ENCODE measurements at places on chromosomes 11 and 22. TPM values are rescaled to one million over a fixed set of nuclear protein-coding genes. Genes with fewer than 3 reads are reported as not detected.

GRCh38 chr11:27124514-27125264 is 84.1 kb downstream of the BBOX1 start:
- H3K4me1 ChIP-seq = no peaks in the 10 kb centered on the region
- no peak overlapping the region for H3K27ac ChIP-seq
- H3K27me3 ChIP-seq = no peaks in the 10 kb centered on the region
- DNase-seq = no peak
- H3K36me3 ChIP-seq = no peaks in the 10 kb centered on the region

- no peaks in the 10 kb centered on the region for H3K36me3 ChIP-seq
- no peak overlapping the region for H3K27ac ChIP-seq
- no peak overlapping the region for H3K4me3 ChIP-seq
- no peaks in the 10 kb centered on the region for H3K4me1 ChIP-seq
- H3K27me3 ChIP-seq = no peaks in the 10 kb centered on the region
Measured at GRCh38 chr11:28999620-29000019, 891.4 kb downstream of the METTL15 start.

- H3K36me3 ChIP-seq = no peaks in the 10 kb centered on the region
- H3K4me3 ChIP-seq = no peak within 1 kb of the TSS
- peaks cover 58% of the 10 kb centered on the region for H3K27me3 ChIP-seq
- peaks cover 34% of the 10 kb centered on the region for H3K4me1 ChIP-seq
- DNase-seq = no peak
- H3K27ac ChIP-seq = no peak within 1 kb of the TSS
Measured at GRCh38 chr11:65786786-65787636, at the start of gene OVOL1. Gene OVOL1, plus strand, starts transcription at chr11:65787063. Its CDS starts 311 bp downstream, at chr11:65787374.

- no peak overlapping the region for H3K4me3 ChIP-seq
- H3K27me3 ChIP-seq = no peaks in the 10 kb centered on the region
- DNase-seq = no peak
- peaks cover 58% of the 10 kb centered on the region for H3K36me3 ChIP-seq
Measured at GRCh38 chr11:12219757-12220156, 109.4 kb downstream of the MICAL2 start.

DNA sequence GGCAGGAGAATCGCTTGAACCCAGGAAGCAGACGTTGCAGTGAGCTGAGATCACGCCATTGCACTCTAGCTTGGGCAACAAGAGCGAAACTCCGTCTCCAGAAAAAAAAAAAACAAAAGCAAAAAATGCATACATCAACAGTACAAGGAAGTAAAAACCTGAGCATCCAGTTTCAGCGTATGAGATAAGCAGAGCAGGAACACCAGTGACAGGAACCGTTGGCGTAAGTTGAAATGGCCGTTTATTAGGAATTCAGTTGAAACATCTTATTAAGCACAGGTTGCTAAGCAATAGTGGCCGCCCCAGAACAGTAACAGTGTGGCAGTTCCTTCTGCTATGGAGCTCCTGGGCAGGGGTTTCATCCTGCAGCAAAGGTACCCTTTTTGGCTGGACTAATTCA is 4.0 kb upstream of the L3MBTL2 start:
- no peak for DNase-seq
- H3K27ac ChIP-seq = no peak overlapping the region
- H3K27me3 ChIP-seq = no peaks in the 10 kb centered on the region
- no peaks in the 10 kb centered on the region for H3K36me3 ChIP-seq
- no peak overlapping the region for H3K4me3 ChIP-seq
- H3K4me1 ChIP-seq = no peaks in the 10 kb centered on the region

DNA sequence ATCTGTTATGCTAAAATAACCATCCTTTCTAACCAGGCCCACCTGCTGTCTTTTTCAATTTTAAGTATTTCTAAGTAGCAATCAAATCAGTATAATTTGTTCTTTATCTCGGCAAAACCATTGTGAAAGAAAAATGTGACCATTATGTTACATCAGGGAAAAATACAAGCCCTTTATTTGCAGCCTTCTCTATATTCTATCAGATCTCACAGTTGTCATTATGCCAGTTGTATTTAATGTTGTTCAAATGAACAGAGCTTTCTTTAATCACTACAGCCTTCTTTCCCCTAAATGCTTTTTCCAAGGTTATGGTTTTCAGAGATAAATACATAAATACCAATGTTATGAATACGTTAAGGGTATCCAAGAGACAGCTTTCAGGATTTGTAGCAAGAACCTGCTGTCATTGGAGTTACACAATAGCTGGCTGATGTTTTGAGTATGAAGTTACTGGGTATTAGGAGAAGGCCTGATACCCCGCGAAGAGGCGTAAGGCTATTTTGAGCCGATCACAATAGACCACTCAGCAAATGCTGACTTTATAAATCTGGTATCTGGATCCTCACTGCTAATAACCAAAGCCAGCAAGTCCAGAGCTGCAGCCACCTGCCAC is 406.3 kb downstream of the CADM1 start:
- H3K36me3 ChIP-seq = no peaks in the 10 kb centered on the region
- H3K27ac ChIP-seq = no peak overlapping the region
- no peak for DNase-seq
- H3K4me1 ChIP-seq = no peaks in the 10 kb centered on the region
- no peak overlapping the region for H3K4me3 ChIP-seq

GRCh38 chr11:71311176-71311925 is 59.0 kb upstream of the SHANK2 start:
- no peak overlapping the region for H3K4me3 ChIP-seq
- no peak for DNase-seq
- no peaks in the 10 kb centered on the region for H3K36me3 ChIP-seq
- H3K27me3 ChIP-seq = no peaks in the 10 kb centered on the region
- H3K4me1 ChIP-seq = no peaks in the 10 kb centered on the region
- no peak overlapping the region for H3K27ac ChIP-seq

- H3K4me1 ChIP-seq = peaks cover 3% of the 10 kb centered on the region
- no peaks in the 10 kb centered on the region for H3K36me3 ChIP-seq
- H3K27ac ChIP-seq = peak overlapping the region; percentile 21
- no peak overlapping the region for H3K4me3 ChIP-seq
- no peaks in the 10 kb centered on the region for H3K27me3 ChIP-seq
- no peak for DNase-seq
Measured at GRCh38 chr22:19599626-19600243, 75.5 kb upstream of the CLDN5 start.

DNA sequence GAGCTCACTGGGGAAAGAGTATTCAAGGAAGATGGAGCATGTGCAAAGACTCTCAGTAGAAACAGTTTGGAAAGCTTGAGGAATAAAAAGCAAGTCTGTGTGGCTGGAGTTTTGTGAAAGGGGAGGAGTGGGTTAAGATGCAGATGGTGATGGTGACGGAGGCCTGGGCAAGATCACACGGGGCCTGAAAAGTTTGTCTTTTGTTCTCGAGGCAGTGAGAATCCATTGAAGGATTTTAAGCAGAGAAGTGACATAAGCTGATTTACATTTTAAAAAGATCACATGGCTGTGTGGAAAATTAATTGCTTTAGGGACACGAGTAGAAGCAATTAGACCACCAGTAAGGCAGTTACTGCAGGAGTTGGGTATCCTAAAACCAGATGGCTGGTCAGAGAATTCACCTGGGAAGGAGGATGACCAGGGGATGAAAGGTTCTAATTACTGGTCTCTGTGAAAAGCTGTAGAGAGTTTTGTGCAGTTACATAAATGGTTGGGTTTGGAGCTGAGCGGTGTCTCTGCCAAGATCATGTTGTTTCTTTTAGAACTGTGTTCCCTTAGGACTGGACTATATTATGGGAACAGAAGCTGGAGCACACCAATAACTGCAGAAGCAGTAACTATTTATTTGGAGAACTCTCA is 7.1 kb downstream of the RRP8 start:
- no peaks in the 10 kb centered on the region for H3K27me3 ChIP-seq
- no peak overlapping the region for H3K4me3 ChIP-seq
- DNase-seq = no peak
- no peak overlapping the region for H3K27ac ChIP-seq
- peaks cover 78% of the 10 kb centered on the region for H3K36me3 ChIP-seq

- H3K4me1 ChIP-seq = peaks cover 24% of the 10 kb centered on the region
- H3K36me3 ChIP-seq = peaks cover 20% of the 10 kb centered on the region
- H3K4me3 ChIP-seq = peak overlapping the region; percentile 80
- peak overlapping the region; percentile 85 for H3K27ac ChIP-seq
- H3K27me3 ChIP-seq = no peaks in the 10 kb centered on the region
- no peak for DNase-seq
Measured at GRCh38 chr11:62705413-62705812, 1.8 kb downstream of the BSCL2 start.

PATE4 gene
- not detected for total RNA-seq
